ENCODE measurements at places on chromosomes 5 and 9. TPM values are rescaled to one million over a fixed set of nuclear protein-coding genes. Genes with fewer than 3 reads are reported as not detected.

Gene SPINK13
- total RNA-seq: not detected

Gene FOXD4
- 0.30 TPM for total RNA-seq

Gene EGFL7
- total RNA-seq: not detected

Gene NSMF
- total RNA-seq: 18.3 TPM

Gene SARDH
- 19.3 TPM for total RNA-seq

Gene DNAI1
- not detected for total RNA-seq

Gene DCTN3
- 57.8 TPM for total RNA-seq

Gene FRRS1L
- not detected for total RNA-seq

Gene SLC36A2
- not detected for total RNA-seq

Gene CER1
- total RNA-seq: not detected

Gene FBXW11
- 43.4 TPM for total RNA-seq

Gene ADGRD2
- total RNA-seq: not detected

- no peak for DNase-seq
Observed at GRCh38 chr9:134182554-134183085, 18.3 kb upstream of the RNU6ATAC start.

GRCh38 chr9:127972236-127972871 lies 8.4 kb downstream of the EEIG1 start:
- DNase-seq: no peak

DNA sequence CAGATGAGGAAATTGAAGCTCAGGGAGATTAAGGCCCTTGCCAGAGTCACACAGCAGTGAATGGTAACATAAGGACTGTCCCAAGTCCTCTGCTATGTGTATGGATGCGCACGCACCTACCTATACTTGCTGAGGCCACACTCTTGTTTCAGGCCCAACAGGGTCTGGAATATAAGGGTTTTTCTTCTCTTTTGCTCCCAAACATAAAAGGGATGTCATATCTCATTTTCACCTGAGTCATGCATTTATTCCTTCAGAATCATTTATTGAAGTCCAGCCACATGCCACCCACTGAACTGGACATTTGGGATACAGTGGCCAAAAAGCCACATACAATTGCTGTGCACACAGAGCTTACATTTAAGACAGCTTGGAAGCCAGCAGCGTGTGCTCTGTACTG lies 92.0 kb downstream of the SH3TC2 start:
- DNase-seq: no peak

DNA sequence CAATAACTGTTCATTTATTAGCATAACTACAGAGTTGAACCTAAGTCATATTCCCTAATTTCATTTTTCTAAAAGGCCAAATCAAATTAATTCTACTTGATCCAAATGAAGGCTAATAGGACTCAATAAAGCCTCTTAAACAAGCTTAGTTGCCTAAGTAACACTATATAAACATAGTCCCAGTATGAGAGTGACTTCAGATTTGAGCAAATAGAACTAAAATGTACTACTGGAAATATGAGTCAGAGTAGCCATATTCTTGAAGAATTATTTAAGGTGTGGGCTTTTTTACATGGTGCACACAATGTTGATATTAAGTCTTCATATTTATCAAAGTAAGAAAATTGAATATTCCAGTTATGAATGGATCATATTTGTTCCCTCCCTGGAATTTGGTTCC lies 872.3 kb downstream of the MAT2B start:
- DNase-seq: no peak

DNA sequence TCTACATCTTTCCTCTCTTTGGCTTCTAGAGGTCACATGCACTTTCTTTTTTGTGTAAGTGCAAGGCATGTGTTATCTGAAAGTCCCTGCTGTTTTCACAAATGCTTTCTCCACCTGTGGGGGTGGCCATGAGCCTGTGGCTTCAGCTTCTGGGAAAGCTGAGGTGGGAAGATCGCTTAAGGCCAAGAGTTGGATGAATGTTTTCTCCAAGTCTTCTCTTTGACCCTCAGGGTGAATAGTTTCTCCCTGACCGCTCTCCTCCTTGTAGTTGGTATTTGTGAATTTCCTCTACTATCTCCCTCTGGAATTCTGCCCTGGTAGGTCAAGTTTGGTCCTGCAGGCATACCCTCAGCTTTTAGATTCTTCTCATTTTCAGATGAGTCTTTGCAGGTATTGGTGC lies 74.2 kb downstream of the UGCG start:
- DNase-seq: no peak

- no peak for DNase-seq
Observed at GRCh38 chr5:55173687-55174230, 782 bp upstream of the CDC20B start.

DNA sequence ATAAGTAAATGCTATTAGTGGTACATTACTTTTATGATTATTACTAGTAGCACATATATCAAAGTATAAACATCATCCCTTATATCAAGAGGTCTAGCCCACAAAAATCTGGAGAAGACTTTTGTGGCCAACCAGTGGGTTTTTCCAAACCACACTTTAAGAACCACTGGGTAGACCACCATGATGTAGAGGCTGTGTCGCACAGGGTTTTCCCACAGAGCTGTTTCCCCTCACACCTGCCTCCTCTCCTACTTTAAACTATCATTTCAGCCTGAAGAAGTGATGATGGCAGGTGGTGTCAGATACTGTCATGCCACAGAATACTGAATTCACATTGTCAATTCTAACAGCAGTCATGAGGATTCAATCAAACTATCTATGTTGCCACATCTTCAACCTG lies 109.2 kb downstream of the FBXW11 start:
- no peak for DNase-seq

GRCh38 chr9:96031366-96031824 lies 155.9 kb downstream of the ERCC6L2 start:
- DNase-seq: no peak

DNA sequence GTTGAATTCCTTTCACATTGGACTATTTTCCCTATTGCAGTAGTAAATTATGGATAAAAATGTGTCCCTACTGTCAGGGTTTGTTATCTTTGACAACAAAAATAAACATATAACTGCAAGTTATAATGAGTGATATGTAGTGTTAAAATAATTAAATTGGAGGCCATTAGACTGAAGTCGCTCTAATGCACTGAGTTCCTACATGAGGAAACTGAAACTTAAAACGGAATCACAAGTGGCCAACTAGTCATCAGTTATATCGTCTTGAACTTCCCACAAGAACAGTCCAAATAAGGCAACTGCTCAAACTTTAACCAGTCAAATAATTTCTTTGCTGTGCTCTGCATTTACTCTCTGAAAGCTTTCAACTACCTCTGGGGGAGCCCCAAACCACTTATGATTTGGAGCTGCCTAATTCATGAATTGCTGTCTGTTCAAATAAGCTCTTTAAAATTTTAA lies 2.1 kb upstream of the IFT74 start:
- peak; percentile 12 for DNase-seq

DNA sequence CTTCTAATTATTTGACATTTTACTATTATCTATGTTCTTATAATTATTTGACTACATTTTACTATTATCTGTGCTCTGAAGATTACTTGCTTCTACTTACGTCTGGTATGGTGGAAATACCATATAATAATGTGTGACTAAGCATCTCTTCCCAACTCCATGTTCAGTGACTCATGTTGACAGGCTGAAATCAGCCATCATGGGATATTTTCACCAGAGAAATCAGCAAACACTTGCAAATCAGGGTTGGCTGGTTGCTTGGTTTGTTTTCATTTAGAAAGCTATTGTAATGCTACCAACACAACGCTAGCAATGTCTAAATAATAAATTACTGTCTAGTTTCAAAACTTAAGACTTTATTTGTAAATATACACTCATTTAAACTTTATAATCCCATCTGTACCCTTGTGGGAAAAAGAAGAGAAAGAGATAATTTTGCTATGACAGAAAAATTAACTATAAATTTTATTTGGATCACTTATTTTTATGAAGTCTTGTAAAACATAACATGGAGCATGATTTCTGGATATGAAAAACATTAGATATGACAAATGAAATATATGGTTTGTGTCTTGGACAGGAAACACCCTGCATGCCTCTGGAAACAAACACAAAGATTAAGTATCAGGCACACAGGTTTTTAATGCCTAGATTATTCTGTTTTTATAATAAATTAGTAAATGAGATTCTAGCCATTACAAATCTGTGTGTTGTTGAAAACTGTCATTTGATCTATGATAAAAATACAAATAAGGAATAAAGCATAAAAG lies 337.6 kb downstream of the BNC2 start:
- DNase-seq: no peak

- no peak for DNase-seq
Observed at GRCh38 chr5:179612577-179613459, 10.7 kb downstream of the HNRNPH1 start.

DNA sequence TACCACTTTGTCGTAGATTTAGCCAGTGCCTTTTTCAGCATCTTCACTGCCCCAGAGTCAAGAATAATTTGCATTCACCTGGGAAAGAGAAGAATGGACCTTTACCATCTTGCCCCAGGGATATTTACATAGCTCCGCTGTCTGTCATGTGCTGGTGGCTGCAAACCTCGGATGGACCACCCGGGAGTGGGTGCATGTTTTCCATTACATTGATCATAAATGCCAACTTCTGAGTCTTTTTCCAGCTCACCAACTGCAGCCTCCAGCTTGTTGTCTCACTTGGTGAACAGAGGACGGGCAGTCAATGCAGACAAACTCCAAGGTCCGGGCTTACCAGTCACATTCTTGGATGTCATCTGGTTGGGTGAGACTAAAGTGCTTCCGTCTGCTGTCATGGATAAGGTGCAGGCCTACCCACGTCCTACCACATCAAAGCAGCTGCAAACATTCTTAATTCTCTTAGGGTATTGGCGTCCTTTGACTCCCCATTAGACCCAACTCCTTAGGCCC lies 155.8 kb upstream of the APC start:
- no peak for DNase-seq

GRCh38 chr9:104882086-104882485 lies 45.9 kb downstream of the ABCA1 start:
- DNase-seq: no peak

DNA sequence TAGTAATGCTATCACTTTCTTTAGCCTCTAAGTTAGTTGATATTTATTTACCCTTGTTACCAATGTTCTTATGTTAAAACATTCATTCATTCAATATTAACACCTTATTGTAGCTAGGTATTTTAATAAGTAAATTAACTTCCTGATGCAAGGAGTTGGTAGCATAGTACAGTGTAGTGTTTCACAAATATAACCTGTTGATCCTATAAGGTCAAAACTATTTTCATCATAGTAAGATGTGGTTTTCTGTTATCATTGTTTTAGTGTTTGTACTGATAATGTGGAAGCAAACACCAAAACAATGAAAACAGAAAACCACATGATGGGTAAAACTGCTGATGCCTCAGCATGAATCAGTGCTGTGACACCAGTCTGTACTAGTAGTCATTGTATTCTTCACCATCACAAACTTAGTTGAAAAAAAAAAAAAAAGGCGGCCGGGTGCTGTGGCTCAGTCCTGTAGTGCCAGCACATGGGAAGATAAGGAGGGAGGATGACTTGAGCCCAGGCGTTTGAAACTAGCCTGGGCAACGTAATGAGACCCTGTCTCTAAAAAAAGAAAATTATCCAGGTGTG lies 36.5 kb downstream of the ZCCHC7 start:
- no peak for DNase-seq

DNA sequence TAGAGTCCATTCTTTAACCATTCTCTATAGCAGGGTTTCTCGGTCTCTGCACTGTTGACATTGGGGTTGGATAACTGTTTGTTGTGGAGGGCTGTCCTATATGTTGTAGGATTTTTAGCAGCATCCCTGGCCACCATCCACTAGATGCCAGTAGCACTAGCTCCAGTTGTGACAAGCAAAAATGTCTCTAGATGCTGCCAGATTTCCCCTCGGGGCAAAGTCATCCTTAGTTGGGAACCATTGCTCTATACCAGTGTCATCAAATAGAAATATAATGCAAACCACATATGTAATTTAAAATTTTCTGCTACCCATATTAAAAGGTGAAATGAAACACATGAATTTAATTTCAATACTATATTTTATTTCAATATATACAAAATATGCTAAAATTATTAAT lies 2.9 kb downstream of the TTC23L start:
- no peak for DNase-seq

GRCh38 chr5:95966005-95966404 lies 4.4 kb upstream of the ELL2 start:
- no peak for DNase-seq

Measured in CD4-positive, alpha-beta memory T cell (primary cell).